ENCODE measurements at places on chromosomes 2 and 18.
A peak's percentile ranks its signal among the peaks of the same experiment; 100 is the strongest.

DNA sequence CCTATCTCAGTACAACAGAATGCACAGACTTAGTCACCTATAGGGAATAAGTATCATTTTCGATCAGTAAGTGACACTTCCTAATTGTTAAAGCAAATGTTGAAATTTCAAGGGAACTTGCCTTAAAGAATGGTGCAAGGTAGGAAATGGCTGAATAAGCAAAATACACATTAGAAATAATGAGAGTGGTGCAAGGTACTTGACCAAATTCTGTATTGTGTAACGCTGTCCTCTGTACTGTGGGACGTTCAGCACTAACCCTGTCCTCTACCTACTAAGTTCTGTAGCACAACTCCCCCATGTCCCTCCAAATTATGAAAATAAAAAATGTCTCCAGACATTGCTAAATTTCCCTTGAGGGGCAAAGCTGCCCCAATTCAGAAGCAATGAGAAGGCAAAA, 19.4 kb downstream of the MMADHC start:
- DNase-seq: no peak

GRCh38 chr2:238701341-238702206, 146.3 kb upstream of the TWIST2 start:
- DNase-seq: no peak

DNA sequence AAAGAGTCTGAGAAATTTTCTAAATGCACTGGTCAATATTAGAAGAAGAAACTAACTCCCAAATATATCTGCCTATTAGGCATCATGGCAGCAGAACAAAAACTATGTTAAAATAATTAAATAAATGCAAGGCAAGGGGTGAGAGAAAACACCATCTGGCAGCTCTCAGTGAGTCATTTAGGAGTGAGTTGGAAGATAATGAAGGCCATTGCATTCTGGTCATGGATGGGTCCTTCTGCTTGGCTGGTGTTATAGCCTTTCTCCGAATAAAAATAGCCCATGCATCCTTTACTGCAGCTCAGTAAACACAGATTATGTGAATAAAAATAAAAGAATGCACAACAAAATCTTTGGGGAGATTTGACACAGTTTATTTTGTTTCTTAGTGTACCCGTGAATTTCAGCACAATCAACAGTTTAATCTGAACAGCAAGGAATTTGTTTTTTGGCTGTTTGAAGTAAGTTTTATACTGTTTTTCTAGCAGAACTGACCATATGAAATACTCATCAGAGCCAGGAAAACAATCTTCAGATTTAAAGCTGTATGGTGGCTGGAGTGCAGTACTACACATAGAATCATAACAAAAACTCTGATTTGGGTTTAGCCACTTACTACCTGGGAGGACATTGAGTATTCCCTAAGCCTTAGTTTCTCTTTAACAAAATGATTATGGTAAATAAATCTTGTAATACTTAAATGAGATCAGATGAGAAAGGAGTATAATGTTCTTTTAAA, 225.1 kb upstream of the ITGA4 start:
- DNase-seq: no peak

- DNase-seq: peak; percentile 28
Observed at GRCh38 chr2:189982780-189983394, 79.6 kb downstream of the MSTN start.

GRCh38 chr2:144084114-144084661, 435.7 kb downstream of the ZEB2 start:
- DNase-seq: no peak

DNA sequence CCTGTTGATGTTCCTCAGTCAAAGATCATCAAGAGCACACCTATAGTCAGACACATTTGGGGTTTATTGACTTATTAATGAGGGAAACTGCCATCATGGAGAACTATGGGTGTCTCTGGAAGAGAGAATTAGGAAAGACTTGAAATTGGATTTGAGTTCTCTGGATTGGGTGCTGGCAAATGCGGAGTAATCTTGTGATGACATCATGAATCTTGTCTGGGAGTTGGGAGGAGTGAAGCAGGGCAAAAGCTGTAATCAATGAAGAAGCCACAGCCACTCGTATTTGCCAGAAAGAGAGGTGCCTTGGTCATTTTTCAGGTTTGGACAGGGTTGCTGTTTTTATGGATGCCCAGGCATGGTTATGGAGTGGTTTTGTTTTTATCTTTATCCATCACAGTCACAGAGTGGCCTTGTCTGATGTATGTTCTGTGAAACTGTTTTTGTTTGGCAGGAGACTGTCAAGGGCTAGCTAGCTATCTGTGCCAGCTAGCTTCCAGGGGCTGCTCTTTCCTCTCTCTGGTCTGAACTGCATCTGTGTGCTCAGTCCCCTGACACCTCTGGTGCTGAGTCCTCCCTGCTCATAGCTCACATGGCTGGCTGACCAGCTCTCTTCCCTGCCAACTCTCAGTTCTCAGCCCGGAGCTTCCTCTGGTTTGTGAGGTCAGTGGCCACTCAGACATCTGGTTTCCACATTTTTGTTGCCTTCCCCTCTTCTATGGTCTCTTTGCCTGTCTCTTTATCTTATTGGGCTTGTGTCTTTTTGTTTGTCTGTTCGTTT, 193.4 kb upstream of the RMP24 start:
- DNase-seq: no peak

GRCh38 chr2:144645083-144645778, 125.3 kb upstream of the ZEB2 start:
- DNase-seq: no peak

DNA sequence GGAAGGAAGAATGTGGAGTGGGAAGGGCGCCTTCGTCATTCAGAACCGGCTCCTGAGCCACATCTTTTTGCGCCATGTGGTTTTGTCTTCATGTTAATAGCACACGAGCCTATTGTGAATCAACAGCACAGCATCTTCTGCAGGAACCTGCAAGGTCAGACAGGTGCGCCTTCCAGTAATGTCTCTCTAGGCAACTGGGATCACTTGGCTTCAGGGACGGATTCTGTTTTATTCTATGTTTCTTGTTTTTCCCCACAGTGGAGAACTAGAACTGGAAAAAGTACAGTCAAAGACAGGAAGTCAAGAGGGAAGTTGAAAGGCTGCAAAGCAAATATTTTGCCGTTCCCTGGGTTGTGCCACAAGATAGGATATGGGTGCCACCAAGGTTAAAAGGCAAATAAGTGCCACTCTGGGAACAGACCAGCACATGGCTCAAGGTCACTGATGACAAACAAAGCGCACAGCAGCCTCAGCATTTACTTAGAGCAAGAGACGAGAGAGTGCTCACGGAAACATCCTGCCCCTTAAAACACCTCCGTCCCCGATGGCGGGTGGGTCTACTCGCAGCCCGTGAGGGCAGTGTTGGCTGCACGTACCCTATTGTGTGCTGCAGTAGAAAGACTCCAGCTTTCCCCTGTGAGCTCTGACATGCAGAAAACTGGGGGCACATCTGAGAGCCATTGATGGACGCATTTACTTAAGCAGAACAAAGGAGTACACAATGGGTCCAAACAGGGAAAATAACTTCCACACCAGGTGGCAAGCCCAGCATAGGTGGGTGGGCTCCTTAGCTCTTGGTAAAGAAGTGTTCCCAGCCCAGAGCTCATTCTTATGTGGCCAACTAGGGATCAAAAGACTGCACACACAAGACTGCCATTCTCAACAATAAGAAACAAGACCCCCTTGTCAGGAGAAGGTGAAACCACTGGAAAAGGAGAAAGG, 107.2 kb upstream of the PARD3B start:
- DNase-seq: no peak

DNA sequence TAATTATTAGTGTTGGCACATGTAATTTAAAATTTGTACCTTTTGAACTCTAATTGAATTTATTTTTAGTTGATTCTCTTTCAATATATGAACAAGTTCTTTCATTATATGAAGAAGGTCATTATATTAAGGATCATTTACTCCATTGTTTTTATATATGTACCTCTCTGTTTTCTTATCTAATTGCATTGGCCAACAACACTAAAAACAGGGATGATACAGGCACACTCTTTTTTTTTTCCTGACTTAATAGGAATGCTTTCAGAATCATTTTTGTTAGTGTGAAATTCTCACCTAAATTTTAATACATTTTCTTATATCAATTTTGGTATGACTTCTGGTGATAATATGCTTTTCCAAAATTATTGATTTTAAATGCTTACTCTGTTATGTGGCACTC, 75.0 kb upstream of the SCN1A start:
- DNase-seq: no peak

- DNase-seq: no peak
Observed at GRCh38 chr2:12965540-12966269, 249.0 kb downstream of the TRIB2 start.

GRCh38 chr2:214960677-214961076, 151.2 kb upstream of the BARD1 start:
- no peak for DNase-seq

DNA sequence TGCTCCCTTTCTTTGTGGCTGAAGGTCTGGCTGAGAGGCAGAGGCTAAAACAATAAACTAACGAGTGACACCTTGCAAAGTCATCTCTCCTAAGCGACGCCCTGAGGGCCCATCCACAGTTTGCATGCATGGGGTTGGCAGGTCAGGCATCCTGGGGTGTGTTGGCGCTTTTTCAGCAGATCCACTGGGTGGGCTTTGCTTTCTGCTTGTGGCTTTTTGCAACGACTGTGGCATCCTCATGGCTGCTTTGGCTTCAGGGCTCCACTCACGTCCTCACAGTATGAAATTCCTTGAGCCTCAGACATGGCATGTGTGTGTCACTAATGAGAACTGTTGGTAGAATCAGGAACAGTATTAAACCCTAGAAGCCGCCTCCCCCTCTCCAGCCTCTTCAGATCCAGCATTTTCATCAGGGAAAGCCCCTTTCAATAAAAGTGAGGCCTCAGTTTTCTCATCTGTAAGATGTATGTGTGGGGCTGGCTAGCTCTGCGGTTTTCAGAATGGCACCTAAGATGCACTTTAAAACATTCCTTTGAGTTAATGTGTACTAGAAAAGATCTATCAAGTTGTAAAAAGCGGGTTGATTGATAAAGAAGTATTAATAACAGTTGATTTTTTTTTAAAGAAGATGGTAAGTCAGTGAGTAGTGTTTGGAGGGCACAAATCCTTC, 72.5 kb downstream of the SH3BP4 start:
- no peak for DNase-seq

- DNase-seq: no peak
Observed at GRCh38 chr2:11588228-11589110, 54.6 kb downstream of the GREB1 start.

DNA sequence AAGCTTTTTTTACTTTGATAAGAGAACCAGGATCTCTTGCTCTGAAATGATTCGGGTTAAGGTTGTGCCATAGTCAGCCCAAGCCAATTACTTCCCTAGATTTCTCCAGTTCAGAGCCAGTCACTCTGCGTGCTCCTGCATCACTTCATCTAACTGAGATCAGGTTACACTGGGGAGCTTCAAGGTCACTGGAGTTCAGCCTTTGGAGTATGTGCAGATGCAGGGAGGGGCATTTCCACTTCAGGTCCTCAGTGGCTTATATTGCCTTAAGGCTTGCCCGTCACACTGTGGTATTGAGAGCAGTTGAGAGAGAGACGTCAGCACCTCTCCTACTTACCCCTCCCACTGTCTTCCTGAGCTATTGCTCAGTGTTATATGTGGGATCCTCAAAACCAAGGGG, 317.8 kb downstream of the EPHA4 start:
- no peak for DNase-seq

DNA sequence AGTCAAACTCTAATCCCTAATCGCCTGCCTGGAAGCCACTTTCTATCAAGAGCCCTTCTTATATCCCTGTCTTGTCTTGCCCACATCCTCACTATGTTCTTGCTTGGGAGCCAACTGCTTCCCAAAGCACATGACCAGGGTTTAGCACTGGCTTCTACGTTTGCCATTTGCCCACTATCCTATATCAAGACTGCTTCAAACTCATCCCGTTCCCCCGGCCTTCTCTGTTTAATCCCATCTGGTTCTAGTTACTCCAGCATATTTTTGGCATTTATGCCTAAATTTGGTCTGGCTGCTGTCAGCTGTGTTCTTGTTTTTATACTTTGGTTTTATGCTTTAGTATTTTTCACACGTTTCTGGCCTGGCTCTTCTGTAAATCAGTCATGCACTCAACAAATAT, 40.2 kb downstream of the POLR1A start:
- no peak for DNase-seq

DNA sequence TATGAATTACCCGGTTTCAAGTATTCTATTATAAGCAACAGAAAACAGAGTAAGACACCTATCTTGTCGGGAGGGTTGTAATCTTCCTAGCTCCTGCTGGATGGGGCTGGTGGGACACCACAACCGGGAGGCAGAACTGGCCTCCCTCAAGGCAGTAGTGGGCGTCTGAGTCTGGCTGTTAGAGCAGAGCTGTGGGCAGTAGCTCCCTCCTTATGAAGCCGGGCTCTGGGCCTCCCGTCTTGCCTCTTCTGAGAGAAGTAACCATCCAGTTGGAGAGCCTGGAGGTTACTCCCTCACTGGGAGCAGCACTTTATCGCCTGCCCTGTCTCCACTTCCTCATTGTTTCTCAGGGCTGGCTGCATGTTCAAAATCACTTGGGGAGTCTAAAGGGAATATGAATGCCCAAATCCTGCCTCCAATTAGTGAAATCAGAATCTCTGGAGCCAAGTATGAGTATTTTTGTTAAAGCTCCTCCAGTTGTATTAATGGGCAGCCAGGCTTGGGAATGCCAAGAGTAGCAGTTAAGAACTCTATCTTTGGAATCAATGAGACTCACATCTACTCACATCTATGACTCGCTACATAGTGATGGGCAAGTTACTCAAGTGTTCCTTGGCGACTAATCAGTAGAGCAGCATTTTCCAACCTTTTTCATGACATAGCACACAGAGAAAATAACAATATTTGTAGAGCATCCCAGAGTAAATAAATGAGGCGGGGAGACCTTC, 27.3 kb upstream of the NRP2 start:
- DNase-seq: no peak

GRCh38 chr2:196206804-196207203, 35.4 kb upstream of the STK17B start:
- no peak for DNase-seq

- DNase-seq: no peak
Observed at GRCh38 chr18:12567849-12568248, 90.1 kb downstream of the SPIRE1 start.

DNA sequence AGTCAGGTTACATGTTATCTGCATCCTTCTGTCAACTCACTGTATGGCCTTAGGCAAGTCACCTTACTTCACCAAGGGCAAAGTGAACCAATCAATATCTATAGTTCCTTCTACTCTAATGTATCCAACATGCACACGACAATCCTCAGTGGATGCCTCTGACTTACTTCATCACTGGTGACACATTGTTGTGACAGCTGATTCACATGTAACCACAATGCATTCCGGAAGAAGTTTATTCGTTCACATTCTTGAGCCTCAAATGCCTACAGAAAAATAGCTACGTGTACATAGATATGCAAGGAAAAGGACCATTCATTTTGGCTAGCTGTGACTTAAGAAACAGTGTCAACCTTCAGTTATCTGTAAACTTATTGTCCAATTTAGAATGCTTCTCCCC, 26.3 kb upstream of the EPG5 start:
- DNase-seq: no peak
